Hematopoietic multipotent progenitor cell treated with erythropoietin and hydrocortisone succinate and interleukin-3 and kit ligand, for 4 days (in vitro differentiated cells): ENCODE measurements at places on chromosomes 5 and 9.

- no peak for DNase-seq
Observed at GRCh38 chr9:109821711-109822110, 41.7 kb downstream of the PALM2AKAP2 start.

DNA sequence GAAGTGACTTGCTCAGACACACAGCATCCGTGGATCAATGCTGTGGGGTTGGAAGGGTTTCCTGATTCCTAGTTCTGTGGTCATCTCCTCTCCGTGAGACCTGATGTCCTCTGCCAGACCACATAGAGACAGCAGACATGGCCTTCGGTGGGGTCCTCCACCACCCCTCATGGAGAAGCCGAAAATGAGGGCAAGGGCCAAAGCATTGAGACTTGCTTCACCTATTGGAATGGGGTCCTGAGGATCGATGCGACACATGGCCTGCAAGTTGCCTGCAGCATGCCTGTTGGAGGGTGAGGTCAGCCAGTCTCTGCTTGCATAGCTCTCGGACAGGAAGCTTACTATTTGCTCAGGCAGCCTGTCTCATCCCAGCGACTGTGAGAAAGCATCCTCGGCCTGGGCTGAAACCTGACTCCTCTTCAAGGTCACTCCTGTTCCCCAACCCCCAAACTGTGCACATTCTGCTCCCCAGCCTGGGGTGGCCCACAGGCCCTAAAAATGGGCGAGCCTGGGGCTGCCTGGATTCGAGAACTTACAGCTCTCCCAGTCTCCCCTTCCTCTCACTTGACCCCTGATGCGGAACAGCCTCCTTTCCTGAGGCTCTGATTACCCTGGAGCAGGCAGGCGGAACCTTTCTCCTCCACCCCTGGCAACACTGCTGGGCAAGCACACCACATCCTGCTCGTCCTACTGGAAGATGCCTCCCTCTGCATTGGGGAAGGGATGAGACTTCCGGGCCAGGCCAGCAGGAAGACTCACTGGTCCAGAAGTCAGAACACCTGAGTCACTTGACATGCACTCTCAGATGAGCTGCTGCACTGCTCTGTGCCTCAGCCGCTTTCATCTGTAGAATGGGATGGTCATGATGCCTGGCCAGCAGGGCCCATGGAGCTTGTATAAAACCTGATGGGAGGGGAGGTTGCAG, 186.9 kb downstream of the RGS3 start:
- DNase-seq: no peak

DNA sequence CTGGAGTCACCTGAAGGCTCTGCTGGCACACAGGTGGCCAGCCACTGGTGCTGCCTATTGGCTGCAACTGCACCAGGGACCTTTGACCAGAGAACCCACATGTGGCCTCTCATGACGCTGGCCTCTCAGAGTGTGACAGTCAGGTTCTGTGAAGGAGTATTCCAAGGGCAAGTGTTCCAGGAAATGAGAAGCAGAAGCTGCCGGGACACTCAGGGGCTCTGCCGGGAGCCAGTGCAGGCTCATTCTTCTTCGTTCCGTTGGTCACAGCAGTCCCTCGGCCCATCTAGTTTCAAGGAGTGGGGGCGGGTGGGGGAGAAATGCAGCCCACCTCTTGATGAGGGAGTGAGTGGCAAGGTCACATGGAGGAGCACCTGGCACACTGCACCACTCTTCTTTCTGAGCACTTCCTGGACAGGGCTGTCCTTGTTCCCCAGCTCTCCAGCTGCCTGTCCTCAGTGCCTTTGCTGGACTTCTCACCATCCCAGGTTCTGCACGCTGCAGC, 237.5 kb downstream of the GADD45G start:
- DNase-seq: no peak

- no peak for DNase-seq
Observed at GRCh38 chr9:134422301-134423090, 96.2 kb downstream of the RXRA start.

DNA sequence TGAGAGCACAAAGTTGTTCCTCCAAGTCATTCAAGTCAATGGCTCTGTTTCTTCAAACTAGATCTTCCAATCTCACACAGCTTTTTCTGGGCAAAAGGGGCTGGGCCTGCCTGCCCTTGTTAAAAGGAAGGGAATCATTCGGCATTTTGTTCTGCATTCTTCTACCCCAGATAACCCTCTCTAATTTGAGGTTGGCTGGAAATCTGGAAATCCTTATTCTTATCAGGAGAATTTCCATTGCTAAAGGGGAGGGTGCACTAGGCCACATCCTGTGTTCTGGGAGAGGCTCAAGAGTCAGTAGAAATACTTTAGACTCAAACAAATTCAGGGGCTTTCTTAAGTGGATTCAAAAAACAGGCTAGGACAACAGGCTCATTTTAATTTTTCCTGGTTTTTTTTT, 384.7 kb upstream of the ZNF462 start:
- DNase-seq: peak; percentile 18

DNA sequence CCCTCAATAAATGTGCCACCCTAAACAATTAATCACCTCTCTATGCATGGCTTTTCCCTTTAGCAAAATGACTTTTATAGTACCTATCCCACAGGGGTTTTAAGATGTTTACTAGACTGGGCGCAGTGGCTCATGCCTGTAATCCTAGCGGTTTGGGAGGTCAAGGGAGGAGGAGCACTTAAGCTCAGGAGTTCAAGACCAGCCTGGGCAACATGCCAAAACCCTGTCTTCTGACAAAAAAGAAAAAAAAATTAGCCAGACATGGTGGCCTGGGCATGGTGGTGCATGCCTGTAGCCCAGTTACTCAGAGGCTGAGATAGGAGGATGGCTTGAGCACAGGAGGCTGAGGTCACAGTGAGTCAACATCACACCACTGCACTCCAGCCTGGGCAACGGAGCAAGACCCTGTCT, 13.5 kb downstream of the SH3TC2 start:
- peak; percentile 45 for DNase-seq

- peak; percentile 94 for DNase-seq
Observed at GRCh38 chr5:36870399-36871040, 6.0 kb upstream of the NIPBL start.

DNA sequence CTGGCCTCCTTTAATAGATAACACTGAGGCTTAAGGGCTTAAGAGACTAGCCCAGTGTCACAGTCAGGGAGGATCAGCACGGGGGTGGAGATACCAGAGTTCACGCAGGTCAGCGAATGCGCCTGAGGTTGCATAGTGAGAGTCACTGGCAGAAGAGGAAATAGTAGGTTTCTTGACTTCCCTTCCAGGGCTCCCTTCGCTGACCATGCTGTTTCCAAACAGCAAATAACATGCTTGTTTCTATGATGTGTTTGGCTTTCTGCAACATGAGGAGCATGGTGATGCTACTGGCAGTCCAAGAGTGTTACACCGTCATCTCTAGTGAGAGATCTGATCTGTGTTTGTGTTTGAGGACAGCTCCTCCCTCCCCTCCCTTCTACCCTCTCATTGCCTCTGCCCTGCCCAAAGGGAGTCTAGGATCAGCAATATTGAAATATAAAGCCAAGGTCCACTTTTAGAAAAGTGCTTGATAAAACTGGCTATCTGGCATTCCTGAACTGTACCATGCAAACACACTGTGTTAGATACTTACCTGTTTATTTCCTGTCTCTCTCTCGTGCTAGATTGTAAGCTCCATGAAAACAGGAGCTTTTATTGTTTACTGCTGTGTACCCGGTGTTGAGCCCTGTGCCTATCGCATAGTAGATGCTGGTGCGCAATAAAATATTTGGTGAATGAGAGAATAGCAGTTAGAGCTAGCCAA, 12.3 kb downstream of the TLE4 start:
- peak; percentile 88 for DNase-seq

DNA sequence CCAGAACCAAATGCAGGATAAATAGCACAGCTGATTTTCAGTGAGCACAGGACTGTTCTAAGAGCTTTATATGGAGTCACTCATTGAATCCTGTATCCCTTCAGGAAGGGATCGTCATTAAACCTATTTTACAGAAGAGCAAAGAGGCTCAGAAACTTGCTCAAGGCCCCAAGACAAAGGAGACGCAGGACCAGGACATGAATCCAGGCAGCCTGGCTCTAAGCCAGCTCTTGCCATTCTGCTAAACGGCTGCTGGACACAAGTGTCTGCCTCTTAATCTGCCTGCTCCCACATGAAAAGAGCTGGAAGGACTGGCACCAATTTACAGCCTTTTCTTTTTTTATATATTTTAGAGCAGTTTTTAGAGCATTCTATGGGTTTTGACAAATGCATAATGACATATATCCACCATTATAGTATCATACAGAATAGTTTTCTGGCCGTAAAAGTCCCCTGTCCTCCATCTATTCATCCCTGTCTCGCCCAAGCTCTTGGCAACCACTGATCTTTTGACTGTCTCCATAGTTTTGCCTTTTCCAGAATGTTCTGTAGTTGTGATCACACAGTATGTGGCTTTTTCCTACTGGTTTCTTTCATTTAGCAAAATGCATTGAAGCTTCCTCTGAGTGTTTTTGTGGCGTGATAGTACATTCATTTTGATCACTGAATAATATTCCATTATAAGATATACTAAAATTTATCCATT, 37.5 kb downstream of the RETREG1 start:
- no peak for DNase-seq
